ENCODE measurements at places on chromosomes 5 and 9.

DNA sequence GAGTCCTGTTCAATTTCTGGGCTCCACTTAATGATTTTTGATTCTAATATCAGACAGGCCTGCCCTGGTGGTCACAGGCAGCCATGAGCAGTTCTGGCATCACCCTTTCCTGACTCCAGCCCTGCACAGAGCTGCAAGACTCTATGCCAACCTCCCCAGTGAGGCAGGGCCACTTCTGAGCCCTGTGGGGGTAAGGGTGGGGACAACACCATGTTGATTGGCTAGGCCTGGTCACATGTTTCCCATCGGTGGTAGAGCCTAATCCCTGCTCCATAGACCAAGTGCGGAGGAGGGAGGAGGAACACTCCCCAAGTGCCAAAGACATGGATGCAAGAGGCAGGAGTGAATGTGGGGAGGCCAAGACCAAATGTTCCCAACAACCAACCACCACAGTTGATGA, 134.6 kb downstream of the PHF2 start:
- no peak for DNase-seq

GRCh38 chr9:4654538-4654937, 7.6 kb upstream of the PLPP6 start:
- DNase-seq, result no peak

DNA sequence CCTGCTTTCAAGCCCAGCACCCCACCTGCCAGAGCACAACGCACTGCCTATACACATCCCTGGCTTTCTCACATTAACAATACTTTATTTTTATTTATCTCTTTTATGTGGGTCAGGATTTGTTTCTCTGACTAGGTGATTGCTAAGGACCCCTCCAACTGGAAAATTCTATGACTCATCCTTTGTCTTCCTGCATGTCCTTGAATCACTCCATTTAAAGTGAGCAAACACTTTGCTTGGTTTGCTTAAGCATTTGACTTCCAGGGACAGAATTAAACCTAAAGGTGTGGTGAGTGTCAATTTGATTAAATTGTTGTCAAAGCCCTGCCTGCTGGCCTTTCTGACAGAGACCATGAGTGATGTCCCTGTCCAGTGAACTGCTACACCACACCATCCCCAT, 536.5 kb upstream of the BRINP1 start:
- no peak for DNase-seq

DNA sequence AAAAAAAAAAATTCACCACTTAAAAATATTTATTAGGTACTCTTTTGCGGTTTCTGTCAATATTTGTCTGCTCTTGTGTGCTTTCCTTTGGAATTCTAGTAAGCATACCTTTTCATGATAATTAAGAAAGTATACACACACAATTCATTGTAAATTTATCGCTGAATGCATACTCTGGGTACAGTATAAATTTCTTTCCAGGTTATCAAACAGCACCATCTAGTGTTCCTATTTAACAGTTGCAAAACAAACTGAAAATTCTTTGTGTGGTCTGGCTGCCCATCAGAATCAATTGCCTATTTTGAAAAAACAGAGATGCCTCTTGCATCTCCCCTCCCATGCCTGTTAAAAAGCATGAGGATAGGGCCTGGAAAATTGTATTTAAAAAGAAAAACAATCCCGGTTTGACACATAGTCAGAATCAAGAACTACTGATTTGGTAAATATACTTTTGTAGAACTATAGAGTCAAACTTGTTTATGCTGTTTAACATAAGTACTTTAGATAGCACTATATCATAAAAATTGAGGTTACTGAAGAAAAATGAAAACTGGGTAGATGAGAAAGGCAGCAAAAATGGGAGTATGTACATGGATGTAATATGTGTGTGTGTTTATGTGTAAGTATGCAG, 16.2 kb downstream of the PGGT1B start:
- DNase-seq, result no peak

DNA sequence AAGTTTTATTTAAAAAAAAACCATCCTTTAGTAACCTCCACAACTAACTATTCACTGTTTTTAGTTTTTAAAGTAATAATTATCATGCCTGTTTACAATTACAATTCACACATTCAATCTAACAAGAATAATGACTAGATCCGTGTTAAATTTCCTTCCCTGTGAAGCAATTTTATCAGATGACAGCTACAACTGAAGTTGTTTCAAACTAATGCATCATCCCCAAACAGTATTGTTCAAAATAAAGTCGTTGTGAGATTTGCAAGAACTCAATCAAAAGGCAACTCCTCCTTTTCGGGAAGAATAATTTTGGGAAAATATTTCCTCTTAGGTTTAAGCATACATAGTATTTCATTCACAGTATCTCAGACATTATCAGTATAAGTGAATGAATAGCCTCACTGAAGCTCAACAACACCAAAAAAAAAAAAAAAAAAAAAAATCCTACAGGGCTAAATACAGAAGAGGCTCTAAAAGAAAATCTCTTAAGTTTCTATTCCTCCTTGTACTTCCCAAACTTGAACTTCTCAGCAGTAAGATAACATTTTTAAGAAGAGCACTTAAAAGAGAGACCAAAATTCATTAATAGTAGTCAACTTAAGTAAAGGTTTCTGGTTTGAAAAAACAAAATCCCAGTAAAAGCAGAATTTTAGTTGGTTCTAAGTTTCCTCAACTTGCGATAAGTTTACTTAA, 9.4 kb downstream of the C9orf72 start:
- DNase-seq, result no peak

DNA sequence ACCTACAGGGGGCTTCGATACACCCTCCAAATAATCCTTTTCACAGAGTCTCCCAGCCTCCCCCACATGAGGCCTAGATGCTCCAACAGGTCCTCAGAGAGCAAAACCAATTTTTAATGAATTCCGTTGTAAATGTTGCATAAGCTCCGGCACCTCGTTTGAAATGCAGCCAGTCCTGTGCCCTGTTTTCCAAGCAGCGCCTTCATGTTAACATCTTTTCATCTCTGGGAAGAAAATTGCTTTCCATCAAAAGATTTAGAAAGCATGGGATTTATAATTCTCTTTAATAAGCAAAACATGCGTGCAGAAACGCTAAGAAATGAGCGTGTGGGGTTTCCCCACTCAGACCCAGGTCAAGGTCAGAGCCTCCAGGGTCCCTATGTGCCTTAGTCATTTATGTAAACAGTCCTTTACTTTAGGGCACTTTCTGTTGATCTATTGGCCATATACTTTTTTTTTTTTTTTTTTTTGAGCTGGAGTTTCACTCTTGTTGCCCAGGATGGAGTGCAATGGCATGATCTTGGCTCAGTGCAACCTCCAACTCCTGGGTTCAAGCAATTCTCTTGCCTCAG, 177.5 kb upstream of the S1PR3 start:
- DNase-seq, result no peak

DNA sequence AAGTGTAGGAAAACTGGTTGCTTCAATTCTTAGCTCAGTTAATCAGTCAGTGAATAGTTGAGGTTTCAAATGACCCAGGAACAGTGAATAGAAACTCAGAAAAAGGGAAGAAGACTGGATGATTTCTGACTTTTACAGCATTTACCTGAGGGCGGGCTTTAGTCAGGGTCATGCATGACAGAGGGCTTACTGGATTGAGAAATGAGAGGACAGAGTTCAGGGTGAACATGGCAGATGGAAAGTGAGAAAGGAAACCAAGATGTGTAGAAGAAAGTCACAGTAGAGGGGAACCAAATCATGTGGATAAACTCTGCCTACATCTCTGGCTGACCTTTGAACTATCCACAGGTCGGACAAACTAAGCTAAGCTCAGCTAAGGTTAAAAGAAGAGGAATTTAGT, 596.0 kb downstream of the SEMA5A start:
- DNase-seq, result no peak

DNA sequence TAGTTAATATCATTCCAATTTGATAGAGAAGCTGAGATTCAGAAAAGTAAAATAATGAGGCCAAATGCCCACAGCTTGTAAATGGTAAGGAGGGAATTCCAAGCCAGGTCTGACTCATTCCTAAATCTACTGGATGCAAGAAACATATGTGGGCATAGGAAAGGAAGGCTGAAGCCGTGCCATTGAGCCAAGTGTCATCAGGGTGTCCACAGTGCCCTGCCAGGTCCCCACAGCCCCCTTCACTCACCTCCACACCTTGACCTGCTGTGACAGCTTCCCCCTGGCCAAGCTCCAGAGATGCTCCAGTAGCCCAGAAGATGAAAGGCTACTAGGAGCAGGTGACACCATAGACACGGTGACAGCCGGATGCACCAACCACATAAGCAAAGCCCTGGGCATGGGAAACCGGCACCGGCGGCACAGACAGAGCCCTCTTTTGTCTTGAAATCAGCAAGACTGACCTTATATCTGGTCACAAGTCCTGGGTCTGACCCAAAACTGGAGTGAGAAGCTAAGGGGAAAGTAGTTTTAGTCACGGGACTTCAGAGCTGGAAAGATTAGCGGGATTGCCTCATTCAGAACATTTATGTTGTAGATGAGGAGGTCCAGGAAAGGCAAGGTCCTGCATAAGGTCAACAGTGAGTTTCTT, 20.1 kb upstream of the FAT2 start:
- no peak for DNase-seq

DNA sequence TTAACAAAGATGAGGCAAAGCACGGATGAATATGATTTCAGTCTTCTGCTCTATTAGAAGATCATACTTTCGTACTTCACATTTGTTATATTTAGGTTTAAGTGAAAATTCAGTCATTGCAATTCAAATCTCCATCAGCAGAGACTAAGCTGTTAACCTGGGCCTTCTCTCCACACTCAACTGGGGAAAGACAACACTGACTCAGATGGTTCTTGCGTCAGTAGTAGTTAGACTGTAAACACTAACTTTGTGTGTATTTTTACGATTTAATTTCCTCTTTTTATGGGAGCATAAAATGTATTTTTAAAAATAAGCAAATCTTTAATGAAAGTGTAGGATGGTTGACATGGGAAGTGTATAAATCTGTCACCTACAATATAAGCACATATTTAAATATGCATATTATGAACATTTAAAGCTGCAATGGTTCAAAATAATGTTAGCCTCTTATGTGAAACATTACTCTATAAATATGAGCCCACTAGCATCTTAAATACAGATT, 42.7 kb upstream of the ZNF608 start:
- DNase-seq, result no peak

- no peak for DNase-seq
Measured at GRCh38 chr5:82772281-82772680, 304.9 kb downstream of the TMEM167A start.

DNA sequence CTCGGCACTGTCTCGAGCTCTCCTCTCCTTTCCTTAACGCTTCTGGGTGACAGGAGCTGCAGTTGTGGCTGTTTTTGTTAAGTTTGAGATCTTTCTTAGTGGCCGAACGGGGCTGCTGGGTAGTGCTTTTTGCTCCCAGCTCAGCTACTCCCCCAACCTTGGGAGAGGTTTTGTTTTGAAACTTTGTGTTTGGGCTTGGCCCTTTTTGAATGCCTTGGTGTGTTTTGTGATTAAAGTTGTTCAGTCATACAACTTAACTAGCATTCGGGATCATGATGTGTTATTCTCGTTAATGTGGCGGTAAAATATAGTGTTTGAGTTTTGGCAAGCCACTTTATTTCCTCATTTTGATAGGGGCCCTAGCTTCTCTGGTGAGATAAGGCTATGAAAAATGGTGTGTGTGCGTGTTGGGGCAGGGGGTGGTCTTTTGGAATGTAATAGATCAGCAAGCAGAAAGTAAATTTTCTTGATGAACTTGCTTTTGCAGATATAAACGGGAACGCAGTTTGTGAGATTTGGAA, 1.1 kb downstream of the KDM3B start:
- no peak for DNase-seq

Data from CMK (cell line).